ENCODE measurements at places on chromosomes 1 and 21.

DNA sequence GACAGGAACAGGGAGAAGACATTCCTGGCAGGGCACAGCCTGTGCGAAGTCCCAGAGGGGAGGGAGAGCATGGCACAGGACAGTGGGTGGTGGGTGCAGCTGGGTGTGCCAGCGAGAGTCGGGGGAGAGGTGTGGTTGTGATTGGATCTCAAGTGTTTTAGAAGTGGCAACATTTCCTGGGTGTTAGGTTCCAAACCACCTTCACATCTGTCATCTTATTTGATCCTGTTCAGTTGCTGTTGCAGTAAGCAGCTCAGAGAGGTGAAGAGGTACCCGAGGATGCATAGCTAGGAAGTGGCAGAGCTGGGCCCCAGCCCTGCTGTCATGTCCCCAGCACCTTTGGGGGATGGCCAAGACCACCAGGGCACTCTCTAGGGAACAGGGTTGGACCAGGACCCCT lies 22.0 kb upstream of the DISP3 start:
- no peak for DNase-seq

DNA sequence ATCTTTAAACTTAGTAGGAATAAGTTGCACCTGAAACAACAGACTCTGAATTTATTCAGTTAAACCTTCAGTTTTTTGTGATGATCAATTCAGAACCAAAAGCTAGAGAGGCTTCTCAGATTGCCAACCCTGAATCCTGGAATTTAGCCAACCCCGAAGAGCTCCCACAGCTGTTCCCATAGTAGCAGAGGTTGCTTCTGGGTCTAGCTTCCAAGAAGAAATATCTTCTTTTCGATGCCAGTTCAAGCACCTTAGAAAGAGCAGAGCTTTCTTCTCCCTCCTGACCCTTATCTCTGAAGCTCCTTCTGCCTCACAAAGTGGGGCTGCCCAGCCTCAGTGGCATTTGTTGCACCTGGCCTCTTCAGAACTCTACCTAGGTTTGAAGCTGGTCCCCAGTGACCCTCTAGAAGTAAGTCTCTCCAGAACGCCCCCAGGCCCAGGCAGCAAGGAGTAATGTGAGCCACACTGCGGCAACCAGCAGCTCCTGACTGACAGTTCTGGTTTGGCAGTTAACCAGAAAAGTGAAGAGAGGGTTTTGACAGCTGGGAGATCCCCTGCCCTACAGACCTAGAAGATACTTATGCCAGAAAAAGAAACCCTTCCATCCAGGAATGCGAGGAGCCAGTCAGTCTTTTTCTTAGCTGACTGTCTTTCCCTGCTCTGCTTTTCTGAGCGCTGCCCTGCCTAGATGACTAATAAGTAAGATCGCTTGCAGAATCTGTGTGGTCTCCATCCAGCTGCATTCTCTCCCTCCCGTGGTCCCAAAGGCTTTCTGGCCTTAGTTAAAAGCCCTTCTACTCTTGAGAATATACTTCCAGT lies 165.9 kb downstream of the ADGRL4 start:
- DNase-seq: peak; percentile 75

- DNase-seq: no peak
Observed at GRCh38 chr1:156559797-156560385, 12.5 kb downstream of the IQGAP3 start.

GRCh38 chr1:25549273-25550154 lies 6.1 kb downstream of the LDLRAP1 start:
- peak; percentile 65 for DNase-seq

- DNase-seq: no peak
Observed at GRCh38 chr1:116123837-116124533, 12.8 kb downstream of the MAB21L3 start.
